ENCODE measurements at places on chromosomes 6 and 20.

DNA sequence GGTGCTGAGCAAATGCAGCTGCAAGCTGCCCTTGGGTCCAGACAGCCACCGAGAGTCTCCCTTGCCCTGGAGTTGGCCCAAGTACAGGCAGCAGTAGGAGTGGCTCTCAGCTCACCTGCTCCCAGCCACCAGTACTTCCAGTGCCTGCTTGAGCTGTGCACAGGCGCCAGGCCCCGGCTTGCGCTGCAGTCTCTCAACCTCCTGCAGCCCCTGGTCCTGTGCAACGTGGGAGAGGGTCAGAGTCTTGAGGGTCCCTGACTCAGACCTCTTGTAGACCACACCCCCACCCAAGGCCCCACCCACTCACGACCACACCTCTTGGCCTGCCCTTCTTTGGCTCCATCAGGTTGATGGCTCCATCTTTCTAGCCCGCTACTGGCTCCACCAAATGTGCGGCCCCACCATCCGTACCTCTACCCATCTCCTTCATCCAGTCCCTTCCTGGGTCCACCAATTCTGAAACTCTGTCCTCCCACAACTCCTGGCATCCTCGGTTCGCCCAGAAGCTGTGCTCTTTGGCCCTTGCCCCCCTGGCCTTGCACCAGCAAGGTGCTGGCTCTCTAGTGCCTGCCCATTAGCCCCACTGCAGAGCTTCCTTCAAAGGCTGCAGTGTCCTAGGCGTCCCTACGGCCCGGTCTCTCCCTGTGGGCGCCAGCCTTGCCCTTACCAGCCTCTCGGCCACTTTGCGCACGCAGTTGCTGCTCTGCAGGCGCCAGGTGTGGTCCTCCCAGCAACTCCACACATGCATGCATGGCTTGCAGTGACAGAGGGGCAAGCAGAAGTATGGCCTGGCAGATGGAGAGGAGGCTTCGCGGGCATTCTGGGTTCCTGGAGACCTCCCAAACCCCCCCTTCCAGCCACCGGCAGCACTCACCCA is 16.5 kb upstream of the SPAG4 start:
- no peak for DNase-seq

GRCh38 chr20:34318609-34319443 is 15.7 kb upstream of the AHCY start:
- no peak for DNase-seq

DNA sequence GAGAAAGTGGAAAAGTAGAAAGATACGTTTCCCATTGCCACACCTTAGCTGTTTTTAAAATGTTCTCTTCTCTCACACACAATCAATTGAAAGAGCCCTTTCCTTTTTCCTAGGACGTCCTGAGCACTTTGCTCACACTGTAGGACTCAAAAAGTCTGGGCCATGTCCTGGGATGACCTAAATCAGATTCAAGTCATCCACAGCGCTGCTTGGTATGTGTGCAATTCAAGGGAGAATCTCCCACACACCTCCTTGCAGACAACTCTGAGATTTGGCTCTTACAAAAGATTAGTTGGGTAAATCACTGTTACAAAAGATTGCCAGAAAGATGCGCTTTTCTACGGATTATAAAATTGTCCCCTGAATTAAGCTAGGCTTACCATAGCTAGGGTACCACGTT is 130.1 kb downstream of the RNASET2 start:
- no peak for DNase-seq

DNA sequence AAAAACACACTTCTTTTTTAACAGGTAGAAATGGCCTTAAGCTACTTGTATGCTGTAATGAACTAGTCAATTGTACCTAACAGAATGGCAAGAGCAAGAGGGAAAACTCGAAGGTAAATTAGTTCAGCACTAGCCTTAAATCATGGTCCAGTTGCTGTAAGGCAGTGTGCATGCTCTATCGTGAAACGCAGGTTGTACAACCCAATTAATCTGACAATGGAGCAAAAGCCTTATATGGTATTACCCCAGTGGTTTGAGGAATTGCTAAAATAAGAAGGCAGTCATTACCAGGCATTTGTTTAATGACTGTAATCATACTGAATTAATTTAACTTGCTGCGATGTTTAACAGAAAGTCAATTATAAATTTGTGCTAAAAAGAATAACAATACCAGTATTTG is 69.3 kb upstream of the SOX4 start:
- DNase-seq: no peak

GRCh38 chr6:47464052-47464451 is 13.5 kb upstream of the CD2AP start:
- peak; percentile 45 for DNase-seq

DNA sequence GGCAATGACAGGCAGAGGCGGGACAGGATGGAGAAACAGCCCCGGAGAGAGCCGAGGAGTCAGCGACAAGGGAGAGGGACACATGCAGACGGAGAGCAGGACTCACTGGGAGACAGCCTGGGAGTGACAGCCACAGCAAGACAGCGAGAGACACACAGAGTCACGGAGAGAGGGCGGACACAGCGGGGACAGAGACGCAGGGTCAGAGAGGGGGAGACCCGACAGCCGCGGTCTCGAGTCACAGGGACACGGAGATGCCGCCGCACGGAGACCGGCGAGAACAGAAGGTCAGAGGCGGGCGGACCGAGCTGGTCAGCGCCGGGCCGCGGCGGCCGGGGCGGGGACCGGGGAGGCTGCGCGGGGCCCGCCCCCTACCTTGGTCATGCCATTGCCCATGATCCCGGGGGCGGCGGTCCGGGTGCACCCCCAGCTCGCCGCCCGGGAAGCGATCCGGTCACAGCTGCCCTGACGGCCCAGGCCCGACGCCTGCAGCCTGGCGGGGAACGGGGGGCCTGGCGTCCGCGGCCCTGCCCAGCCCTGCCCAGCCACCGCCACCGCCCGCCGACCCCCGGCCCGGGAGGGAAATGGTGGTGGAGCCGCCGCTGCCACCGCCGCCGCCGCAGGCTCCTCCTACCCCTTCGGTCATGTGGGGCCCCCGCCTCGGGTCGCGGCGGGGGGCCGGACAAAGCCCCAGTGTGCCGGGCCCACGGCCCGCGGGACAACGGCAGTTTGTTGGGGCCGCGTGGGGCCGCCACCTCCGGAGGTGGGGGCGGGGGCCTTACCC is at the start of the genes DUSP15 and TTLL9:
TSS of gene DUSP15 (minus strand) at position 586 of the 784 bp plus-strand sequence. CDS start at position 396, 190 bp downstream.
TSS of gene TTLL9 (plus strand) at position 693 of the 784 bp plus-strand sequence. CDS start 493 bp downstream, outside the sequence.
- DNase-seq: no peak

- no peak for DNase-seq
Observed at GRCh38 chr6:134719911-134720310, 230.0 kb downstream of the ALDH8A1 start.

- no peak for DNase-seq
Observed at GRCh38 chr20:58524814-58525213, 9.6 kb upstream of the APCDD1L start.

DNA sequence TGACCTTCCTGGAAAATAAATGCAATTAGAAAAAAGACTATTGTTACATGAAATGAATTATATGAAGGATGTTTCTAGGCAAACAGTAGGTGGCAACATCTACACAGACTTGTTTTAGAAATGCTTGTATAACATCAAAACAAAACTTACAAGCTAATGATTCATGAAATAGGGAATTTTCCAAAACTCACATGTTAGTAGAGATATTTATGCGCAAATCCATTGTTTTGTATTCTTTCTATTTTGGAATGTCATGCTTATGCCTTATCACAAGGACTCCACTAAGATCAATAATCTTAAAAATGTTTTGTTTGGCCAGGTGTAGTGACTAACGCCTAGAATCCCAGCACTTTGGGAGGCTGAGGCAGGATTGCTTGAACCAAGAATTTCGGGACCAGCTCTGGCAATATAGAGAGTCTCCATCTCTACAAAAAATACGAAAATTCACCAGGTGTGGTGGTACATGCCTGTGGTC is 32.3 kb upstream of the LGSN start:
- DNase-seq: peak; percentile 48

DNA sequence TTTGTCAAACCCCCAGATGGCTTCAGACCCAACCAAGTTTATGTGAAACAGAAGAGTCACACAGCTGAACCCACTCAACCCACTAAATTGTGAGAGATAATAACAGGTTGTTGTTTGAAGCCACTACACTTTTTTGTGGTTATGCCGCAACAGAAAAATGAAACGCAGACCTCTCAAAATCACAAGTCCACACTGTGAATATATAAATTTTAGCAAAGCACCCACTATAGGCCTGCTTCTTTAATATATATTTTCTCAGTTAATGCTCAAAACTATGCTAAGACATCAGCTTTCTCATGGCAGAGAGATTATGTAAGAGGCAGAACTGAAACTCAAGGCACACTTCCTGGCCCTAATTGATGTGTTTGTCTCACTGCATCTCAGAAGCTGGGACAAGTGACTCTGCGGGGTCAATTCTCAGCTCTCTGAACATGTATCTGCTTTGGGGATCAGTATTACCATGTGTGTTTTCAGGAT is 27.7 kb downstream of the MAP3K5 start:
- no peak for DNase-seq

DNA sequence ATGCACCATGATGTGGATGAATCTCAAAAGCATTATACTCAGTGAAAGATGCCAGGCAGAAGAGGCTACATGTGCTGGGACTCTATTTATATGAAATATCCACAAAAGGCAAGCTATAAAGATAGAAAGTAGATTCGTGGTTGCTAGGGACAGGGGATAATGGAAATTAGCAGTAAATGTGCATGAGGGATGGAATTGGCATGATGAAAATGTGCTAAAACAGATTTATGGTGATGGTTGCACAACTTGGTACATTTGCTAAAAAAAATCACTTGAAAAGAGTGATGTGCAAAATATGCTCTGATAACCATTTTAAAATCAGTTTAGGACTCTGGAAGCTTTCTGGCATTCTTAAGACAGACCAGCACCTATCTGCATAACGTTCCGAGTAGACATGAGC is 61.6 kb downstream of the ALDH8A1 start:
- DNase-seq: no peak

DNA sequence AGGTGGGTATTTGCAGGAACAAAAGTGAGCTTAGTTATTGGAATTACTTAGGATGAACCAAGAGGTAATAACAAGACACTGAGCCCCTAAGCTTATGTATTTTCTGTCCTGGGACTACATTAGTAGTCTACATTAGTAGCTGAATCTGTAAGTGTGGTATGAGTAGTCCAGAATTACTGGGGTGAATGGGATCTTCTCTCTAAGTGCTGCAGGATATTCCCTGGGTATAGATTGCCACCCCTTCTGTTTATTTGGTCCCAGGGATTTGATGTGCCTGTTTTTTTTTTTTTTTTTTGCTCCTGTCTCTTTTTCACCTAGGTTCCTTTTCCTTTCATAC is 5.9 kb downstream of the CD2AP start:
- no peak for DNase-seq

DNA sequence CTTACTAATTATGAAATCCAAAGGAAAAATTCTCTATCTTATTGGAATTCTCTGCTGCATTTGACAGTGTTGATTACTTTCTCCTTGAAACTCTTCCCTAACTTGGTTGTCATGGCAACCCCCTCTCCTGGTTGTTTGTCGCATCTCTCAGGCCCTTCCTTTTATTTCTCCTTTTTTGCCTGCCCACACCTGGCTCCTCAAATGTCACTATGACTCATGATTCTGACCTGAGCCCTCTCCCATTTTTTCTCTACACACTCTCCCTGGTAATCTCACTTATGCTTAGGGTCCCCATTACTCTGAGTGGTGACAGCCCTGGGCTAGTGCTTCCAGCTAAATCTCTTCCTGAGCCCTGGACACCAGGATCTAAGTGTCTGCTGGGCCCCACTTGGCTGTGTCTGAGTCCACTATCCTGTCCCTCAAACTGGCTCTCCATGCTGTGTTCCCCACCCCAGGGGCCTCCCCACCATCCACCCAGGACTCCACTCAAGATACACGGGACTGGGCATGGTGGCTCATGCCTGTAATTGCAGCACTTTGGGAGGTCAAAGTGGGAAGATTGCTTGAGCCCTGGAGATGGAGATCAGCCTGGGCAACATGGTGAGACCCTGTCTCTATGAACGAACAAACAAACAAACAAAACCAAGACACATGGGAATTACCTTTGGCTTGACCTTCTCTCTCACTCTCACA is 16.5 kb upstream of the NNAT start:
- no peak for DNase-seq

DNA sequence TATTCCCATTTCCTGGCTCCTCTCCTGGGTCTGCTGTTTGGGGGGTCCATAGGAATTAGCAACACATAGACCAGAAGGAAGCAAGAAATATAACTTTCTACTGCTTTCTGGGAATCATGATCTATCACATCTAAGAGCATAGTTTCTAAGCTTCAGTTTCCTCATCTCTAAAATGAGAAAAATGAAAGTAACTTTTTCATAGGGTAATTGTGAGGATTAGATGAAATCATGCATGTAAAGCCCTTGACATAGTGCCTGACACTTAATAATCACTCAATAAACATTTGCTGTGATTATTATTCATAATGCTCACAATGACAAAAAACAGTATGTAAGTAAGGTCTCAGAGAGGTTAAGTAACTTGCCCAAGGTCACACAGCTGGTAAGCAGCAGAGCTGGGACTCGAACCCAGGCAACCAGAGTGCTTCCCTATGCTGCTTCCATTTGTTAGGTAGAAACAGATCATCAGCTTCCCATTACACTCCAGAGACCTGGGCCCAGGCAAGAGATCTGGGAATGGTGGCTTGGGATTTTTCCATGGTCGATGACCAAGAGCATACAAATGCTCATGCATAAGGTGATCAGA is 86.6 kb upstream of the MAFB start:
- no peak for DNase-seq

- DNase-seq: no peak
Observed at GRCh38 chr6:15025446-15025845, 220.4 kb upstream of the JARID2 start.

DNA sequence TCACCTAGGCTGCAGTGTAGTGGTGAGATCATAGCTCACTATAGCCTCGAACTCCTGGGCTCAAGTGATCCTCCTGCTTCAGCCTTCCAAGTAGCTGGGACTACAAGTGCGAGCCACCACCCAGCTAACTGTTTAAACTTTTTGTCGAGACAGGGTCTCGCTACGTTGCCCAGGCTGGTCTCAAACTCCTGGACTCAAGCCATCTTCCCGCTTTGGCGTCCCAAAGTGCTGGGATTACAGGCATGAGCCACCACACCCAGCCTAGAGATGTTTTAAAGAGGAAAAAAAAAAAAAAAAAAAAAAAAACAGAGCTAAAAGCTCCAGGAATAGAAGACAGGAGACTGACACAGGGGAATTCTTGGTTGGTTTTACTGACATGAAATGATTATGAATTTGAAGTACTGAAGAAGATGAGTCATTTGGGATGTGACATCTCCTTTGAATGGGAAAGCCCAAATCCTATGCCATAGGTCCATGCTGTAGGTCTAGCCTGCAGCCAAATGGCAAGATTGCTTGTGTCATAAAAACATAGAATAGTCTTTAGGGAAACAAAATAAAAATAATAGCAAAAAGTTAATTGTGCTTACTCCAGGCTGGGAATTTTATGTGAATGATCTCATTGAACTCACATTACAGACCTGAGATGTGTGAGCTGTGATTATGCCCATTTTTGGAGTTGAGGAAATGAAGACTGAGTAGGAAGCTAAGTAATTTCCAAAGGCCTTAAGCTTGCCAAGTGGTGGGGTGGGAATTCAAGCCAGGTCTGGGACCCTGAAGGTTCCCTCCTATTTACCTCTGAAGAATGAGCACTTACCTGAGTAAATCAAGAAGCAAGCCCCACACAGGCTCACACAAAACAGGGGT is 24.3 kb upstream of the NHSL1 start:
- DNase-seq: no peak

GRCh38 chr6:40456390-40457013 is 130.7 kb downstream of the LRFN2 start:
- DNase-seq: no peak
